ENCODE measurements at places on chromosomes 7 and 10.

DNA sequence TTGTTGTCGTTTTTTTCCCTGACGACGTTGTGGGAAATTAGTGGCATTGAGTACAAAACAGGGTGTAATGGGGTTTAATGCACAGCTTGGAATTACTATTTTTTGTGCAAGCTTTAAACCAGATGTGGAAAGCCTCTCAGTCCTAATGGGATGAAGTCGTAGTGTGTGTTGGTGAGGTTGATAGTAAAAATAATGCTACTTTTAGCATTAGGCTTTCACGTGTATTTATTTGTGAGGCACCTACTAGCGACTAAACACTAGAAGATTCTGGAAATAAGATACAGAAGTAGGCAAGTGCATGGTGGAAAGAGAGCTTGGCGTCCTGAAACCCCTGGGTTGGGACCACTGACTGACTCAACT lies 588 bp upstream of the ORC5 start:
- no peak for DNase-seq

DNA sequence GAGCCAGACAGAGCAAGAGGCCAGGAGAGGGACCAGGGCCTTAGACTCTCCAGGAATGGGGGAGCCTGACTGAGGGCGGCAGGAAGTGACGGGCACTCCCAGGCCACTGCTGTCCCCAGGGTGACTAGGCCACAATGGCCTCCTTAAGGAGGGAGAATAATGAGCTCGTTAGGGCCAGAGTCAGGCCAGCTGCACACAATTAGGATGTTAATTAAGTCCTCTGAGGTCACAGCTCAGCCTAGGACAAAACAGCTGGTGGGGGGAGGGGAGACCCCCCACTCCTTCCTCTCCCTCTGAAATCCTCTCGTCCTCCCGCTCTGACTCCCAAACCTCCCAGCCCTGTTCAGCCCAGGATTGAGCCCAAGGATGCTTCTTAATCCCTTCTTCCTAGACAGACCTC lies 143.0 kb downstream of the NEURL1 start:
- no peak for DNase-seq

GRCh38 chr10:59628965-59629364 lies 80.7 kb downstream of the SLC16A9 start:
- no peak for DNase-seq

- no peak for DNase-seq
These were observed 1183.9 kb upstream of the C7orf33 start for GRCh38 chr7:147406521-147407135.

GRCh38 chr7:16603633-16604032 lies 41.9 kb downstream of the ANKMY2 start:
- DNase-seq = no peak
